C1 segment of cervical spinal cord (tissue), 14 donors: ENCODE measurements at places on chromosomes 16 and 17.

DNA sequence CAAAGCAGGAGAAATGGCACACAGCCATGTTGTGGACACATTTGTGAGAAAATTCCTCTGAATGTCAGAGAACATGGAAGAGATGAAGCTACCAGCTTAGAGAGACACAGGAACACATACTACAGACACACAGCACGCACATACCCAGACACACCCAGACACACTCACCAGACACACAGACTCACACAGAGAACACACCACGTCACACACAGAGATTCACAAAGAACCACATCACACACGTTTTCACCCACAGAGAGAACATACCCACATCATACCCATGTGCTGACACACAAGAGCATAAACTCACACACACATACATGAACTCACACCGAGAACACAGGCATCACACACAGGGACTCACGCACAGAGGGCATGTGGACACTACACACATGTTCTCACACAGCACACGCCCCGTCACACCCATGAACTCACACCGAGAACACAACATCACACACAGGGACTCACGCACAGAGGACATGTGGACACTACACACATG lies 124.9 kb downstream of the METRNL start:
- DNase-seq, result no peak

- no peak for DNase-seq
These were observed 14.0 kb downstream of the EEF2K start for GRCh38 chr16:22220069-22220440.

DNA sequence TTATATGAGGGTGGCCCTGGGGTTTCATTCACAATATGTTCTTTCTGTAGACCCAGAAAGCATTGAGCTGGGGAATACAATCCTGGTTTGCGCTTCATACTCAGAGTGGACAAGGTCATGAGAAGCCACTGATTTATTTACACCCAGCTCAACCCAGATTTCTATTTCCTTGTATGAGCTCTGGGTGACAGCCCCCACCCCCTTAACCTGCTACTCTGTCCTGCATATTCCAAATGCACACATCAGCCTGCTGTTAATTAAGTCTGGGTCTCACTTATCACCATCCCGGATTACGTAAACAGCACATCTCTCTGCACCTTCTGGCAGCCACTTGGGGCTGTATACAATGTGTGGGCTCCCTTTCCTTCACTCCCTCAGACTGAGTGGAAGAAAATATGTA lies 102.4 kb downstream of the DNAH9 start:
- no peak for DNase-seq

GRCh38 chr16:935684-936083 lies 35.1 kb downstream of the LMF1 start:
- no peak for DNase-seq

- DNase-seq, result peak; percentile 19
These were observed 246.6 kb upstream of the RPL38 start for GRCh38 chr17:73956595-73957465.

DNA sequence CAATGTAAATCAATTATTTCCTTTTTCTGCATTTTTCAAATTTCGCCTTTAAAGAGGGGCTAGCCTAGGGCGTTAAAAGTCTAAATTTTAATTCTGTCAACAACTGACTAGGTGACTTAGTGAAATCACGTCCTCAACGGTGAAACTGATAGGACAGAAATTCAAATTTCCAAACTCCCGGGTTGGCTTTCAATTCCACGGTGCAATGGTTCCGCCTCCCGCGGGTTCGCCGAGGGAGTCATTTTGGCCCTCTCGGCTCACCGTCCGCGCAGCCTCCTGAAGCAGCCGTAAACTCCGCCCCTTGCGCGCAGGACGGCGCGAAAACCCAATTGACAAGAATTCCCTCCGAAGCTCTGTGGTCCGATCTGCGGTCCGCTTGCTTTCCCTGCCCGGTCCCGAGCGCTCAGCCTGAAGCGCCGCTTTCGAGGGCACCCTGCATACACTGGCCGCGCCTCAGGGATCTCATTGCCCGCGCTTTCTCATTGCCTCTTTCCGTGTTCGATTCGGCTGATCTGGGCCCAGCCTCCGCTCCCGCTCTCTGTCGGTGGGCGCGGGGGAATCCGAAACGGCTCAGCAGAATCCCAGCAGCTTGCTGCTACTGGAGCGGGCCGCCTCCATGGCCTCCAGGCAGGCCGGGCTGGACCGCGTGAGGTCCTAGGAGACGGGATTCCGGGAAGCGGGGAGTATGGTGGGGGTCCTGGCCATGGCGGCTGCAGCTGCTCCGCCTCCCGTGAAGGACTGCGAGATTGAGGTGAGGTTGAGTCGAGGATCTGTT lies at the start of gene ATAD5:
Gene ATAD5 (plus strand): TSS at position 304 of the 775 bp plus-strand sequence. CDS start 382 bp downstream, at position 686.
- DNase-seq, result peak; percentile 18

DNA sequence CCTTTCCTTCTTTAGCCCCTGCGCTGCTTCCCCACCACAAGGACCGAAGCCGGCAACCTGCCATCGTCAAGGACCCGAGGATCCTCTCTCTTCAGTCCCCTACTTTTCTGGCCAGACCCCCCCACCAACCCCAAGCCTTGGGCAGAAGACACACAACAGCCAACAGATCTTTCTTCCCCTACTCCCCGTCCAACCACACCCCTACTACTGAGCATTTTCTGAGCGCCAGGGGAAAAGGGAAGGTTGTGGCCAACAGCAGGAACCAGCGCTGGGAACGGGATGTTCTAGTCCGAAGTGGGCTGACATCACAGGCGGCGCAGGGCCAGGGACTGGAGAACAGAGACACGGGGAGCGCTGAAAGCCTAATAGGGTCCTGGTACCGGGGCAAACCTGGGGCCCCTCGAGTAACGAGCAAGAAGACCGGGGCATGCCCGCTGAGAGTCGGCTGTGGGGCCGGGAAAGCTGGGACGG lies 528 bp downstream of the PER1 start:
- DNase-seq, result peak; percentile 81

DNA sequence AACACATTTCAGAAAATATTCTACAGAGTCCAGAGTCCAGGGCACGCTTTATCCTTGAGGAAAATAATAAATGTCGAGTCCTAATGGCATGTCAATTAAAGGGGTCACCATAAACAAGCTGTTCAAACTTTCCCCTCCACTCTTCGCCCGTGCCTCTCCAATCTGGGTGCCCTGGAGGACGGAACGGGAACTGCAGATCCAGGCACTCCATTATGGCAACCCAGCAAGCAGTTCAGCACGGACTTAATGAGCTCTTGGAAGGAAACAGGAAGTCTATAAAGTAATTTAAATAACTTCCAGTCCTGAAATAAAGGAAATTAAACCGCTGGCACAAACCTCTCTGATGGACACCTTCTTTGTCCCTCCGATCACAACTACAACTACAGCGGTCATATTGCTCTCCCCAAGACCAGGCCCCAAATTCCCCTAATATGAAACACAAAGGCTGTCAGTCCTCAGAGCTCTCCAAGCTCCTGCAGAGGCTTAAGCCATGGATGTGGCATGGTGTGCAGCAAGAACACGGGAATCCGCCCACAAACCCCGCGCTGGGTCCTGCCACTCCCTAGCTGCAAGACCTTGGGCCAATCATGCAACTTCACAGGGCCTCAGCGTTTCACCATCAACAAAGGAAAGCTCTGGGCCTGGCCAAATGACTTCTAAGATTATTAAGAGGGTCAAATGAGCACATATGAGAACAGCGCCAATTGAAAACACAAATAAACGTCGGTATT lies 52.6 kb downstream of the ZFHX3 start:
- no peak for DNase-seq

GRCh38 chr16:85665929-85666328 lies 22.8 kb downstream of the GINS2 start:
- no peak for DNase-seq

DNA sequence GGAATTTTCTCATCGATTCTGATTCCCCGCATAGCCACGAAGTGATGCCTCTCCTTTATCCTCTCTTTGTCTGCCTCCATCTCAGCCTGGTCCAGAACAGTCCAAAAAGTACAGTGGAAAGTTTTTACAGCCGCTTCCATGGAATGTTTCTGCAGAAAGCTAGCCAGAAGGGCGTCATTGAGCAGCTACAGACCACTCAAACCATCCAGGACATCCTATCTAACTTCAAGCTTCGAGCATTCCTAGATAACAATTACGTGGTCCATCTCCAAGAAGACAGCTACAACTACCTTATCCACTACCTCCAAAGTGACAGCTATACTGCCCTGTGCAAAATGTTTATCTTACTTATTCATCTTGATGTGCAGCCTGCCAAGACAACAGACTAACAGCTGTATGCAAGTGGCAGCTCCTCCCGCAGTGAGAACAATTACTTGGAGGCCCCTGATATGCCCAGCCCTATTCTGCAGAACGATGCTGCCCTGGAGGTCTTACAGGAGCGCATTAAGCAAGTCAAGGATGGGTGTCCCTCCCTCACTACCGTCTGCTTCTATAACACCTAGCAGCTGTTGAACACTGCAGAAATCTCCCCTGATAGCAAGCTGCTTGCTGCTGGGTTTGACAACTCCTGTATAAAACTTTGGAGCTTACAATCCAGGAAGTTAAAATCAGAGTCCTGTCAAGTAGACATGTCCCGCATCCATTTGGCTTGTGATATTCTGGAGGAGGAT lies 38.9 kb downstream of the SLFN12L start:
- DNase-seq, result no peak

DNA sequence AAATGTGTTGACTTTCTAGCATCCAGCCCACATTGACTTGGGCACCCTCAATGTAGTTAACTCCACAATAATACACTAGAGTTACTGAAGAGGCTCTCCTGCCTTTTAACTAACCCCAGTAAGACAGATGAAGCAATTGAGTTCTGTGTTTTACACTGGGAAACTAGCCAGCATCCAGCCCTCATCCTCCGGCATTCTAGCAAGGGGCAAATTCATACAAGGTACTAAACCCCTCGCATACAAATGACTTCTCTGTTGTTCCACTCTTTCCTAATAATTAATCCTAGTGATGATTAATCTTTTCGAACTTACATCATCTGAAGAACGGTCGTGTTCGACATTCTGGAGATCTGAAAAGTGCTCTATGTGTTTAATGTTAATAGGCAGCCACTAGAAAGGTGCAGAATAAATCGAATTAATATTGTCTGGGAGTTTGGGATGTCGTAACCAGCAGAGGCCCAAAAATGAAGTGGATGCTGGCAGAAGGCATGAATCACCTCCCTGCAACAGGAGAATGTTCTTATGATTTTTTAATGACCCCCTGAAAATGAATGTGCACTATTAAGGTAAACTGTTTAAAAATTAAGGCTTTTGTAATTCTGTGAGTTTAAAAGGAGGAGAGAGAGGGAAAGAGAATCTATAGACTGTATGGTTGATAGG lies 249.4 kb downstream of the SNX29 start:
- no peak for DNase-seq

- DNase-seq, result no peak
These were observed 33.0 kb downstream of the TBX4 start for GRCh38 chr17:61485067-61485775.

GRCh38 chr17:33258296-33258695 lies 34.8 kb downstream of the ASIC2 start:
- no peak for DNase-seq

- no peak for DNase-seq
These were observed 173.1 kb downstream of the RPTOR start for GRCh38 chr17:80717720-80718083.

- no peak for DNase-seq
These were observed 39.8 kb upstream of the AKAP1 start for GRCh38 chr17:57044976-57045867.

GRCh38 chr16:81836279-81837054 lies 57.4 kb downstream of the PLCG2 start:
- no peak for DNase-seq

GRCh38 chr16:46929378-46930332 lies 43.8 kb downstream of the DNAJA2 start:
- peak; percentile 64 for DNase-seq

DNA sequence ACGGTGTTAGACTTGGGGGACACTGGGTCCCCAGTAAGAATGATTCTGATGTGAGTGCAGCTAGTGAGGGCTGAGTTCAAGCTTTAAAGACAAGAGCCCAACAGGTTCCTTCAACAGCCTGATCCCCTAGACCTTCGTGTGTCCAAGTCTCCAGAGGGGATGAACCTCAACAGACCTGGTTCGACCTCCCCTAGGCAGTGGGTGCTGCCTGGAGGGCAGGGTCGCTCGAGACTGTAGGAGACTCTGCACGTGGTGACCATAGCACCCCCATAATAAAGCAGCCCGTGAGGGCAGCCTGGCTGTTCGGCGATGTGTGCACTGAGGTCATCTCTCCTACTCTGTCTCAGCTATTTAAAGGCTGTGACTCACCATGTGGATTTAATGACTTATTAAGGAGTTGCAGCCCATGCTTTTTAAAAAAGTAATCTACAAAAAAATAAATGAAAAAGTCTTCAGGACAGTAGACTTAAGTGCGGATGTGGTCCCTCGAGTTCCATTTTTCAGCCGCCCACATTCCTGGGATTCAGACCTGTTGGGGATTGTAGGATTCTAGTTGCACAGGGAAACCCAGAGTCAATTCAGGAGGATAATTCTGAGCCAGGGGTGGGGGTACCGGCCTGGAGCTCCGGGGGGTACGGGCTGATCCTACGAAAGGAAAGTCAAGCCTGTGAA lies 23.4 kb upstream of the METRNL start:
- DNase-seq, result no peak

DNA sequence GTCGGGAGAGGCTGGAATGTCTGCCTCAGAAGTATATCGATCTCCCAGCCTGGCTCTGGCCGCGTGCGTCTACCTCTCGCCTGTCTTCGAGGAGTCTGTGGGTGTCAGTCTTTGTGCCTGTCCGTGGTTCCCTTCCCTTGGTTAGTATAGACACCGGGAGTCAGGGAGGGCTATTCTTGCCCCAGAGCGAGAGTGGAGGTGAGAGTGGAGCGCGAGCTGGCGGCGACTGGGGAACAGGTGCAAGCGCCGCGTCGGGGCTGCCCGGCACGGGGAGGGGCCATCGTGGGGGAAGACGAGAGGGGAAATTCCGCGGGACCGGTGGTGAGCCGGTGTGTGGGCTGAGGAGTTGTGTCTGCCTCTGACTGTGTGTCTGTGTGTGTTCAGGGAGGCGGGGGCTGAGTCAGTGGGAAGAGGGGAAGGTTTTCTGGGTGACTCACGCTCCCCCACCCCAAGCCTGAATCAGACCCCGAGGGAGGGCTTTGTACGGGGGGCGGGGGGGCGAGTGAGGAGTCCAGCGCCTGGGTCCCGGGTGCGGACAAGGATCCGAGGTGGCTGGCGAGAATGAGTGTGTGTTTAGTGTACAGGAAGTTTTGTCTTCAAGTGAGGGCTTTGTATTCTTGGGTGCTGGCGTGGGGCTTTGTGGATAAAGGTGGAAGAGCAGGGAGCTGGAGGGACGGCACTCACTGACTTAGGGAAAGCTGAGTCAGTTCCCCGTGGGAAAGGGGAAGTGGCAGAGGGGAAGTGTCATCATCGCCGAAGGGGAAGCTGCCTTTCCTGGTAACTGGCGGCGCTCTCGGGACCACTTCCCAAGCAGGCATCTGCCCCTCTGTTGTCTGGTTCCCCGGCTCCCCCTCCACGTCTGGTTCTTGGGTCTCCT lies 8.6 kb downstream of the KDM6B start:
- peak; percentile 87 for DNase-seq

- DNase-seq, result no peak
These were observed 116.0 kb downstream of the SNX29 start for GRCh38 chr16:12092544-12092921.

GRCh38 chr17:46789610-46790009 lies 28.9 kb downstream of the WNT3 start:
- DNase-seq, result no peak
